LoVo (cell line): ENCODE measurements at places on chromosomes 2 and 18.

DNA sequence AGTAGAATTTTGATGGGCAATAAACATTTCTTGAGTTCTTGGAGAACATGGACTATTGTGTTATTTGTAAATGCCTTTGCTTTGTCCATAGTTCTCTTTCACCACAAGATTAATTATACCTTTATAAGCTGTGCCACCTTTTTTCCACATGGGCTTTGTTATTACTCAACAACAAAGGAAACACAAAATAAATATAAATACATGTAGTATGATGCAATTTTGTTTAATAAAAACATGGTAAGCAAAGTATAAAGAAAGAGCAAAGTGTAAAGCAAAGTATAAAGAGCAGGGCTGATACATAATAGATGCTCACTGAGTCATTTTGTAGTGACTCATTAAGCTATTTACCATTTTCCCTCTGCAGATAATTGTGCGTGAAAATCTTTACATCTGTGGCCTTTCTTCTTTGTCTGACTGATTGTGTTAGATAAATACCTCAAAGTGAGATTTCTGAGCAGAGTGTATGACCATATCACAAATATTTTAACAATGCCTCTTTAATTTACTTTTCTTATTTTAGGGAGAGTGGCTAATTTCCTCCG is 80.9 kb downstream of the CERS6 start:
- DNase-seq: no peak

GRCh38 chr2:64119369-64119768 is 24.9 kb downstream of the PELI1 start:
- no peak for DNase-seq

DNA sequence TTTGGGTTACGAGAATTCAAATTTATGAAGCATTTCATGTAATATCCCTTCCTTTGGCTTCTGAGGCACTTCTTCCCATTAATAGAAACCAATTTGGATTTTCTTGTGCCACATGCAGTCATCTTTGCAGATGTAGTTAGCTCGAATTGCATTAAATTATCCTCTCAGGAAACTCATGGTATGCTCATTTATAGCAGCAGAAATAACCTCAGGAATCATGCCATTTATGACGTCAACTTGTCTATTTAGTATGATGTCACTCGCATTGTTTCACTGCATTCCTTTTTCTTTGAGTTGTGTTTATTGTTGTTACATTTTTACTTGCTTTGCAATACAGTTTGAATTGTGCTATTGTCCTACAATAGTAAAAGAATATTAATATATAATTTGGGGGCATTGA is 163.8 kb downstream of the RBM43 start:
- no peak for DNase-seq

GRCh38 chr18:13317801-13318200 is 99.2 kb downstream of the LDLRAD4 start:
- DNase-seq: no peak
